Cerebellum (tissue), 4 donors: ENCODE measurements at places on chromosomes 6 and 20. TPM values are rescaled to one million over a fixed set of nuclear protein-coding genes. Genes with fewer than 3 reads are reported as not detected.

The RAET1E gene
- total RNA-seq = not detected

The PACSIN1 gene
- total RNA-seq = 4.3 TPM

The C4A gene
- 13.5 TPM for total RNA-seq

The ANKRD66 gene
- 0.27 TPM for total RNA-seq

The LY6G6D gene
- not detected for total RNA-seq

The CRISP3 gene
- total RNA-seq = not detected

The RAB44 gene
- total RNA-seq = not detected

The RGL2 gene
- 25.3 TPM for total RNA-seq

The BFSP1 gene
- 1.5 TPM for total RNA-seq

DNA sequence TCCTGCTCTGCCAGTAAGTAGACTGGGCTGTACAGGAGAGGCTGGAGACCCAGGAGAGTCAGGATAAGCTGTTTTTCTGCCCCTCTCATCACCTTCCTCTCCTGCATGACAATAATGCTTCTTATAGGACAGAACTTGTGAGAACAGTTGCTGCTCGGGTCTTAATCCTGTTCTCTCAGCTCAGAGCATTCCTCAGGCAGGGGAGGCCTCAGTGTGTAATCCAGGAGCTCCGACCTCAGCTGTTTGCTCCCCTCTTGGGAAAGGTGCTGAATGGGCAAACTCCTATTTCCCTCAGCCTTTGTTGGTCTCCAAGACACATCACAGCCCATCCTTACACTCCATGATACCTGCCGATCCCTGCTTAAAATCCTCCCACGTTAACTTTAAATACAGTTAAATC lies 134.9 kb upstream of the LRFN2 start:
- no peak for DNase-seq

- DNase-seq = no peak
These were observed 192.7 kb downstream of the ARHGAP18 start for GRCh38 chr6:129517288-129517687.

- DNase-seq = no peak
These were observed 36.7 kb downstream of the IMPG1 start for GRCh38 chr6:76035713-76036112.

GRCh38 chr6:110816677-110817076 lies 1.4 kb upstream of the CDK19 start:
- no peak for DNase-seq

GRCh38 chr6:89122625-89123024 lies 4.8 kb upstream of the SRSF12 start:
- DNase-seq = peak; percentile 47

GRCh38 chr6:73610444-73611275 lies 43.1 kb downstream of the SLC17A5 start:
- DNase-seq = peak; percentile 26

- DNase-seq = peak; percentile 1
These were observed 231.9 kb downstream of the PKHD1 start for GRCh38 chr6:51855310-51856082.

- DNase-seq = no peak
These were observed 444.4 kb downstream of the UTRN start for GRCh38 chr6:144729502-144729901.

DNA sequence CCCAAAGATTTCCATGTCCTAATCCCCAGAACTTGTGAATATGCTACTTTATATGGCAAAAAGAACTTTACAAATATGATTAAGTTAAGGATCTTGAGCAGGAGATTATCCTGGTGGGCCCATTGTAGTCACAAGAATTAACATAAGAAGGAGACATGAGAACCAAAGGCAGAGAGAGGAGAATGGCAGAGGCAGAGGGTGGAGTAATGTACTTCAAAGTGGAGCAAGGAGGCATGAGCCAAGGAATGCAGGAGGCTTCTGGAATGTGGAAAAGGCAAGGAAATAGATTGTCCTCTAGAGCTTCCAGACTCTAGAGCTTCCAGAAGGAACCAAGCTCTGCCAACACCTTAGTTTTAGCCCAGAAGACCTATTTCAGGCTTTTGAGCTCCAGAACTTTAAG lies 147.4 kb downstream of the MOXD1 start:
- DNase-seq = no peak

GRCh38 chr6:166004876-166005275 lies 162.8 kb downstream of the TBXT start:
- no peak for DNase-seq

DNA sequence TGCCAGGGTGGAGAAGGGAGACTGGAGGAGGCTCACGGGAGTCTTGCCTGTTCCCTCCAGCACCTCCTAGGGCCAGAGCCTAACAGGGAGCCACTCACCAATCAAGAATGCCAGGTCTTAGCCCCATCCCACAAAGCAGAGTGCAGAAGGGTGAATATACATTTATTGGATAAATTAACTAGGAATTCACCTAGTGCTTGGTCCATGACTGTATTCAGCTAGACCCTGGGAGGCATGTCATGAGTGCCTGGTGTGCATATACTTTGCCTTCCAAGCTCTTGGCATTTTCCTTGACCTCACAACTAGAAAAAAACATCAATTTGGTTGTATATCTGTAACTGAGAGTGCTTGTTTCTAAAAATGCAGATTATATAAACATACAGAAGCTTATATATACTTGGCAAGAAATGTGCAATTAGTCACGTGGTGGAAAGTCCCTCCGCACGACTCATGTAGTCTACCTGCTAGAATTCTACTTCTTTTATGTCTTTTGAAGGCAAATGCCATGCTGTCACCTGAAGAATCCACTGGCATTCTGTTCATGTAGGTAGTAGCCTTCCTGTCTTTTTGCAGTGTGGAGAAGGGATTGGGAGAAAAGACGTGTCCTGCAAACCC lies 991.0 kb downstream of the KIF16B start:
- no peak for DNase-seq

GRCh38 chr20:3316136-3316535 lies 77.1 kb upstream of the SLC4A11 start:
- no peak for DNase-seq

DNA sequence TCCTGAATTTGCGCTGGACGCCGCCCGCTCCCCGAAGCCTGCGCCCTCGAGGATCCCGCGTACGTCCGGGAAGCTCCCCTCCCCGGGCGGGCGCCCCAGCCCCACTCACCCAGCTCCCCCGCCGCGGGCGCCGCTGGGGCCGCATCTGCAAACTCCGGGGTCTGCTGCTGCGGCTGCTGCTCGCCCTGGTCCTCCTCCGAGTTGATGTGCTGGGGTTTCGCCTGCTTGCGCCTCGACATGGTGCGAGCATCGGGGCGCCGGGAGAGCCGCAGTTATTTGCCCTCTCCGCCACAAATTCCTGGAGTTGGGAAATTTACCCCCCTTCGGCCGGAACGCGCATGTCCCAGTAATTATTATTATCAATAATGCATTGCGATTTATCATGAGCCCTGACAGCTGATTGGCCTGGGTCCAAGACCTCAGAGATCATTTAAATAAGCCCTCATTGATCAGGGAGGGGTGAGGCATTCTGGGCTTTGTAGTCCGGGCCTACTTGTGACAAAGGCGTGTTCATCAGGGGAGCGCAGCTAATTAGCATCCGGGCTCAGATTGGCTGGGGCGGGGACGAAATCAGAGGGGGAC lies at the start of gene SALL4:
Gene SALL4 (minus strand): TSS at position 352 of the 582 bp plus-strand sequence. CDS start 113 bp downstream, at position 239.
- DNase-seq = no peak

DNA sequence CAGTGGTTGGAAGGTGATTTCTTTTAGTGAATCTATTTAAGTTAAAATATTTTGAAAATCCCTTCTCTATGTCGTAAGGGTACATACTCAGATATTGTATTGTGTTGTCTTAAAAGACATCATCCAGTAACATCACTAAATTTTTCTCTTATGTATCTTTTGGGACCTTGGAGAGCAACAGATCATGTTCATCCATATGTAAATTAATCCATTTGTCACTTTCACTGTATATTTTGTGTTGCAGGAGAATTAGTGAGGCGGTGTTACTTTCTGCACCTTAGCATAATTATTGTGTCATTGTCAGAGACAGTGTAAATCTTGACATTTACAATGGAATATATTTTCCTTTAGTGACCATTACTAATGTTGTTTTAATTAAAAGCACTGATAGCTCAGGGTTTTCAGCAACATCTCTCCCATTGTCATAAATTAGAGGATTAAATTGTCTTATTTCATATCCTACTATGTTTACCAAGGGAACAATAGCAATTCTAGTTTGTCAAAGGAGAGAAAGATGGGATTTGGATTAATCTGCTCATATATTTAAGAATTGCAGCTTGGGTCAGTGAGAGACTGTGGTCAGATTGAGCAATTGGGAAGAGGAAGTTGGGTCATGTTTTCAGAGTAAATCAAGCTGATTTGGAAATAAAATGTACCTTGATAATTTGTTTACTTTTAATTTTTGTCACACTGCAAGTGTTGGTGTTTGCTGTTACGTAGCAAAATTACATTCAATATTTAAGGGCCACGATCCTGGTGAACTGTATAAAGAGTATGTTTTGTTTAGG lies 22.7 kb downstream of the DOK5 start:
- no peak for DNase-seq

DNA sequence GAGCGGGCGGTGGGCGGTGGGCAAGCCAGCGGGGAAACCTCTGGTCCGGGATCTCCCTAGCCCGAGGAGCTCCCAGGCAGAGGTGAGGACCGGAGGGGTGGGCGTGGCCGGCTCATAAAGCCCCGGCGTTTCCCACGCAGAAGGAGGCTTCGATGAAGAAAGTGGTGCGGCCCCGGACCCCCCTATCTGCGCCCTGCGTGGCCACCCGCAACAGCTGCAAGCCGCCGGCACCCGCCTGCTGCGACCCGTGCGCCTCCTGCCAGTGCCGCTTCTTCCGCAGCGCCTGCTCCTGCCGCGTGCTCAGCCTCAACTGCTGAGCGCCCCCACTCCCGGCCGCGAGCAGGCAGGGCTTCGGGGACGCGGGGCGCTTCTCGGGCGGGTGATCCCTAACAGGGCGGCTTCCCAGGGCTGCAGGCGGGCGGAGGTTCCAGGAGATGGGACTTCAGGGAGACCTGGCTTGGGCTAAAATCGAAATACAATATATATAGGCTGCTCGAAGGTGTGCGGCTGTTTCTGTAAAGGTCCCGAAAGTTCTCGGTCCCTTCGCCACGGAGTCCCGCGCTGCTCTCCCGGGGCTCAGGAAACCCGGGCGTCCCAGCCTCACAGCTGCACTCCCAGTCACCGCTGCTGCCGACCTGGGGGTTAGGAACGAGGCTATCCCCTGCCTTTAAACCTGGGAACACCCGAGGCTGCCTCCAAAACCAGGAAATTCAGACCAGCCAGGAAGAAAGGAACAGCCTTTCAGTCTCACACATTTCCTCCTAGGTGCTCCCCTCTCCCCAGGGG lies 27.8 kb downstream of the ASIP start:
- DNase-seq = no peak

GRCh38 chr6:170248111-170248805 lies 42.6 kb downstream of the DLL1 start:
- no peak for DNase-seq

GRCh38 chr20:36700438-36700837 lies 45.5 kb downstream of the NDRG3 start:
- no peak for DNase-seq

- no peak for DNase-seq
These were observed 14.3 kb upstream of the GOPC start for GRCh38 chr6:117616391-117617209.

DNA sequence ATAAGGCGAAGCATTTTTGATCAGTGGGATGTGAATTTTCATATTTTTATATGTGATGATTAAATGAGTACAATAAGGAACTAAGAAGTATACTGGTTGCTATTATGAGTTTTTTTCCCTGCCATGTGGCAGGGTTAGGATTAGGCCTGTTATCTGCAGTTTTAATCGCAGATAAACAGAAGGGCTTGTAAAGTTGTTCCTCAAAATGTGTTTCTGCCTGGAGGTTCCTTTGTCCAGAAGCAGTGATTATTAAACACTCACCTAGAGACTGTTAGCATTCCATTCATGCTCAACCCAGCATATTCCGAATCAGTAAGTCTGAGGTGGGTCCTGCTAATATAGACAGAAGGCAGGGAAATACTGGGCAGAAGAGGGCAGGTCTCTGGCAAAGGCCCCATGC lies 316.0 kb downstream of the CLIC5 start:
- DNase-seq = no peak

DNA sequence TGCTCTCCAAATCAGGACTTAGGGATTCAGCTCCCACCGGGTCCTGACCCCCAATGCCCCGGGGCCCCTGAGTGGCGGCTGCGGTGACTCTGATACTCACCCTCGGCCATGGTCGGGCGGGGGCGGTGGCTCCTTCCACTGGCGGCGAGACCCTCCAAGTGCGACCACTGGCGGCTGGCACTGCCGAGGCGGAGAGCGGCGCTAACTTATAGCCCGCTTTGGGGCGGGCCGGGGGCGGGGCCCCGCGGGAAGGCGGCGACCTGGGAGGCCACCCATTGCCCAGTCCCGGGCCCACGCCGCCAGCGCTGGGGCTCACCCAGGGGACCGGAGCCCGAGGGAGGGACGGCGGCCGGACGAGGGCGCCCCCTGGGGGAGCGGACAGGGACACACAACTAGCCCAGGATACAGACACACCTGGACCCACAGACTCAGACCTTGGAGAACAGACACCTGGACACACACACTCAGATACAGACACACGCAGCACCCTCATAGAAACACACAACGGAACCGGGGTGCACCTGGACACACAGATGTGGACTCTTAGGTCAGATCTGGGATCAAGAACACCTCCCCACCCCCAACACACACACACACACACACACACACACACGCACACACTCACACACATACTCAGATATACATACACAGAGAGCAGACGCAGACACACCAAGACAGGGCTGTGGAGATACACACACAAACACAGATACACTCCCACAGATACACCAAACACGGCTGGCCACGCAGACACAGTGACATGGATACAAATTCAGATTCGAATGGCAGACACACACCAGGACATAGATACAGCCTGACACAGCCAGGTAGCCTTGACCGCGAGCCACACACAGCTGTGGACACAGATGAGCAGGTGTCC lies at the start of gene TGM2:
Gene TGM2 (minus strand): TSS at position 182 of the 877 bp plus-strand sequence. CDS start 72 bp downstream, at position 110.
- DNase-seq = no peak

GRCh38 chr6:143732536-143732935 lies 54.8 kb downstream of the PHACTR2 start:
- DNase-seq = no peak

GRCh38 chr6:115577270-115577669 lies 483.4 kb downstream of the FRK start:
- no peak for DNase-seq

GRCh38 chr6:125277838-125278237 lies 23.9 kb downstream of the HDDC2 start:
- DNase-seq = no peak

GRCh38 chr6:6305575-6305974 lies 14.9 kb downstream of the F13A1 start:
- DNase-seq = no peak

DNA sequence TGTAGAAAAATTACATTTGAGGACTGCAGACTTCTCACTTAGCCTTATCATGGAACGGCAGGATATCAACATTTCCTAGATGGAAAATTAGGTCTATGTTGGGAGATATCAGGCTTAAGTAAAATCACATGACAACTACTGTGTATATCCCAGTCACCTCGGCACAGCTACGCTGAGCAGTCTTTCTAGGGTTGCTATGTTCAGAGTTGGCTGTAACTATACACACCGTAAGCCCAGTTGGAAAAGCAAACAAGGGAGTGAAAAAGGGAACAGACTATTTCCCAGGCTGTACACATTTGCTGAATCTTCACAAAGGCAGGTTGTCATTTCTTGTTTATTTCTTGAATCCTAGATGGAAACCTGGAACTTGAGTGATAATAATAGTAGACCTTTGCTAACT lies 80.7 kb upstream of the PTPRK start:
- DNase-seq = no peak

GRCh38 chr6:128432394-128432793 lies 88.0 kb downstream of the PTPRK start:
- no peak for DNase-seq
